ENCODE measurements at places on chromosomes 7 and 10. TPM values are rescaled to one million over a fixed set of nuclear protein-coding genes. Genes with fewer than 3 reads are reported as not detected.
A peak's percentile ranks its signal among the peaks of the same experiment; 100 is the strongest.

The IPMK gene
- 6.7 TPM for total RNA-seq

The ANKRD61 gene
- total RNA-seq: 0.80 TPM

The ASB4 gene
- 0.21 TPM for total RNA-seq

The IL2RA gene
- not detected for total RNA-seq

The SAMD8 gene
- total RNA-seq: 16.9 TPM

The MKX gene
- total RNA-seq: not detected

The SH2D4B gene
- 0.09 TPM for total RNA-seq

The ITPRID1 gene
- not detected for total RNA-seq

- DNase-seq: no peak
These were observed 1.6 kb downstream of the P4HA1 start for GRCh38 chr10:73094986-73095480.

DNA sequence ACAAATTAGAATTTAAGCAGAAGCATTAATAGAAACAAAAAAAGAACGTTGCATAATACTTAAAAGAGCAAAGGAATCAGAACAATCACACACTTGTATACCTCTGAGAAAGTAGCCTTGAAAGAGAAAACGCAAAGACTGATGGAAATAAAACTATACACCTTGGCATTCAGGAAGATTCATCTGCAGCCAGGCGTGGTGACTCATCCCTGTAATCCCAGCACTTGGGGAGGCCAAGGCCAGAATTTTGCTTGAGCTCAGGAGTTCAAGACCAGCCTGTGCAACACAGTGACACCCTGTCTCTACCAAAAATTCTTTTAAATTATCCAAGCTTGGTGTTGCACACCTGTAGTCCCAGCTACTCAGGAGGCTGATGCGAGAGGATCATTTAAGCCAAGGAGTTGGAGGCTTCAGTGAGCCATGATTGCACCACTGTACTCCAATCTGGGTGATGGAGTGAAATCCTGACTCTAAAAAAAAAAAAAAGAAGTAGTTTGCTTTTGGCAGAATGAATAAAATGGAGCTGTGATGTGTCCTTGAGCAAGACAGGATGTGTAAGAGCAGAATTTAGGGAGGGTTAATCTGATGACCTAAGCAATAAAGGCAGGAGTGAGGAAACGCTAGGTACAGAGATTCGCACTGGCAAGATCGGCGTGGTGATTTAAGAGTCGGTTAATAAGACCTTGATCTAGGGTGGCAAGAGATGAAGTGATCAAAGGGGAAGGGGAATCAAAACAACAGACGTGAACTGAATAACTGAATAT, 75.8 kb upstream of the NRP1 start:
- DNase-seq: no peak

DNA sequence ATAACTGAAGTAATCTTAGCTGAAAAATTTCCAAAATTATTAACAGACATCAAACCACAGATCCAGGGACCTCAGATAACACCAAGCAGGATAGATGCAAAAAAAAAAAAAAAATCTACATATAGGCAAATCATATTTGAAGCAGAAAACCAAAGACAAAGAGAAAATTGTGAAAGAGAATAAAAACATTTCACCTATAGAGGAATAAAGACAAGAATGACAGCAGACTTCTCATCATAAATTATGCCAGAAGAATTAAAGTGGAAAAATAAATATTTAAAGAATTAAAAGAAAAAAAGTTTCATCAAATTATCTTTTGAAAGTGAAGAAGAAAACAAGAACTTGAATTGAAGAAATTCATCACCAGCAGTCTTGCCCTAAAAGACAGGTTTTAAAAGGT, 467.5 kb downstream of the GPAM start:
- no peak for DNase-seq

DNA sequence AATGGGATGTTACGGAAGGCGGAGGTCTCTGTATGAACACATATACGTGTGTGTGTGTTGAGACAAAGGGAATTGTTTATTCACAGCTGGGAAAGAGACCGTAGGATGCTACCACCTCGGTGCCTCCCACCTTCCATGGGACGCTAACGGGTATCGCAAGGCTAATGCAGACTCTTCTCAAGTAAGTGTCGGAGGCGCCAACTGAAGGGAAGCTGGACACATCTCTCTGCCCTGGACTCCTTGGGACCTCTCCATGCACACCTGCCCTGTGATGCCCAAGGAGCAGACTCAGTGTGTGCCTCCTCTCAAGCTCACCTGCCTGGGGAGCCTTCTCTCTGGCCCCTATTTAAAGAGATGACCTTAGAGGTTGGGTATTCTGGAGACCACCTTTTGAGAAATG, 230.9 kb downstream of the DNAJB6 start:
- no peak for DNase-seq

DNA sequence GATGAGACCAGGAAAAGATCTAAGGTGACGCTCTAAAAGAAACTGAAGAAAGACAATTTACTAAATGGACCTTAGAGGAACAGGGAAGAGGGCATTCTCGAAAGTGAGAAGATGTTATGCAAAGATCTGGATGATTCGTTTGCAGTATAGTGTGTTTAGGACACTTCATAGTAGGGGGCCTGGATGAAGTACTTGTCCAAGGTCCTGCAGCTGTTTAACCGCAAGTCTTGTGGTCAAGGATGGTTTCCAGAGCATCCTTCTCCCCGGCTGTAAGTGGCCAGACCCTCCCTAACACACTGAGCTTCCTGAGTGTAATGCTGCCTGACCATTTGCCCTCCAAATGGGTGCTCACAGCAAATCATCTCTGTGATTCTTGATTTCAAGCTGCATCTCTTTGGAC, 101.6 kb downstream of the XPNPEP1 start:
- no peak for DNase-seq

DNA sequence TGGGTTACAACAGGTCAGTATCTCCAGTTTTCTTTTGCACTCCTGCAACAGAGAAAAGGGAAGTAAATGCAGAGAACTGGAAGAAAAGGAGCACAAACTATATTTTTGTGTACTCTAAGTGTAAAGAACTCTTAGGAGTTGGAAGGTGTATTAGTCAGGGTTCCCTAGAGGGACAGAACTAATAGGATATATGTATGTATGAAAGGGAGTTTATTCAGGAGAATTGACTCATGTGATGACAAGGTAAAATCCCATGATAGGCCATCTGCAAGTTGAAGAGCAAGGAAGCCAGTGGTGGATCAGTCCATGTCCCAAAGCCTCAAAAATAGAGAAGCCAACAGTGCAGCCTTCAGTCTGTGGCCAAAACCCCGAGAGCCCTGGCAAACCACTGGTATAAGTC, 22.6 kb upstream of the RAB18 start:
- no peak for DNase-seq

DNA sequence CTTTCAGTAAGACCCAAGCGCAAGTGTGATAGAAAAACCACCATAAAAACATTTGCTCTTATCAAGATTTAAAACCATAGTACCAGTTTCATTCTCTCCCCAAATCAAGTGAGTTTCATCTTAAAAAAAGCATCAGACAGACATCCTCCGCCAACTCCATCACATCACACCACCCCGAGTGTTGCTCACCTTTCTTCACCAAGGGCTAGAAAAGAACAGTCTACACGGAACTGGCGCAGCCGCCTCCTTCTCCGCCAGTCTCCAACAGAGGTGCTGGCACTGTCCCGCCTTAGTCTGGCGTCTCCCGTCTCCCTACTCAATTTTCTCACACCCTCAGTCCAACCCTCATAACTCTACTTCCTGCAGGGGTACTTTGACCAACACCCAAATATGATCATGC, 46.9 kb upstream of the WIPI2 start:
- DNase-seq: no peak

- no peak for DNase-seq
These were observed 199.6 kb upstream of the SEMA3A start for GRCh38 chr7:84394219-84394618.

DNA sequence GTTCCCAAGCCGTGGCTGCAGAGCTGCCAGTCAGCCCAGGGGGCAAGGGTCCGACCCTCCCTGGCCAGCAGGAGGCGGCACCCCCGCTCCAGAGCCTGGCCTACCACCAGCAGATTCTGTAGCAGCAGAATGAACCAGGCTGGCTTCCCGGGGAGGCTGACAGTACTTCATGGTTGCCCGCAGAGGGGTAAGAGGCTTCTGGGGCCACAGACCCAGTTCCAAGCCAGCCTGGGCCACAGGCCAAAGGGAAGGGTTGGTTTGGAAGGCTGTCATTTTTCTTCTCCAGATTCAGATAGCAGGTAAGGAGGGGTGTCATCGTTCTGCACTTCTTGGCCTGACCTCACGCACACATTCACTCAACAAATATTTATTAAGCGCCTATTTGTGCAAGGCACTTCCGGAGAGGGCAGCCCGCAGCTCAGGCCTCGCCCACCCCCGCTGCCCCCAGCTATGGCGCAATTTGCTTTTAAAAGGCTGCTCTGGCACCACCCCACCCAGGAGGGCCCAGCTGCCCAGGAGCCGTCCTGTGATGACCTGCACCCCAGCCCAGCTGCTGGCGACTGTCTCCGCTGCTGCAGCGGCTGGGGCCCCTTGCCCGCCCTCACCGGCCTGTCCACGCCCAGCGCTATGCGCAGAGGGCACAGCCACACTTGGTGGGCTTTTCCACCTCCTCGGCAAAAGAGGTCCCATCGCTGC, 168.5 kb downstream of the LCOR start:
- DNase-seq: no peak

DNA sequence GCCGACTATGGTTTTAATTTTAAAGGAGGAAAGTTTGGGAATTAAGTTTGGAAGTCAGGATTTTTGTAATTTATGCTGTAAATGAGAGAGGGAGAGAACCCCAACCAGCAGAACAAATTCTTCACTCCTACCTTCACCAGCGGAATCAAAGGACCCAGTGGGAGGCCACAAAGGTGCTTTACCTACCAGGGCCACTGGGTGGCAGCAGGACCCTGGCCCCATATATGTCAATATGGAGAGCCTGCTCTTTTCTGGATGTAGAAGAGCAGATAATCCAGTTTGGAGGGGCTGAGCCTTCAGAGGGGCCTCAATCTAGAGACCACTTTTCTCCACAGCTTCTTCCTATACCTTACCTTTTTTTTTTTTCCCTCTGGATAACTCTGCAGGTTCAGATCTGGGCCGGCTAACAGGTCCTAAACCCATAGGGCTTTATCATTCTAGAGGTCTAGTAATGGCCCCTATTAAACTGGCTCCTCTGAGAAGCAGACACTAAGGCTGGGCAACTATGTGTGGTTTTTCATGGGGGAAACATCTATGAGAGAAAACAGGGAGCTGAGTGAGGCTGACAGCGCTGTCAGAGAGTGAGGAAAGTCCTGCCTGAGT, 8.5 kb upstream of the SCD start:
- peak; percentile 79 for DNase-seq

DNA sequence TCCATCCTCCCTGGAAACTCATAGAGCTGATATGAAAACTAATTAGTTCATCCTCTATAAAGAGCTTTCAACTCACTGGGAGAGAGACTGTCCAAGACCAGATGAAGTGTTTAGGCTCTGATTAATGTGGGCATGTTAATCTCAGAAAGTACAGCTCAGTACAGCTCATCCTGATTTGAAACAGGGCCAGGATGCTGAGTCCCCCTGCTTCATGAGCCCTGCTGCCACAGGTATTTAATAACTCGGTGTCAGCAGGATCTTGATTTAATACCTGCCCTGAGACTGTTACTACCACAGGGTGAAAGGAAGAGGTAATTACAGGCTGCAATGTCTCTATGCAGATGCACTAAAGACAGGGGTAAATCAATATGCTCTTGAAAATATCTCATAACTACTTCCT, 10.8 kb downstream of the LMOD2 start:
- DNase-seq: no peak

DNA sequence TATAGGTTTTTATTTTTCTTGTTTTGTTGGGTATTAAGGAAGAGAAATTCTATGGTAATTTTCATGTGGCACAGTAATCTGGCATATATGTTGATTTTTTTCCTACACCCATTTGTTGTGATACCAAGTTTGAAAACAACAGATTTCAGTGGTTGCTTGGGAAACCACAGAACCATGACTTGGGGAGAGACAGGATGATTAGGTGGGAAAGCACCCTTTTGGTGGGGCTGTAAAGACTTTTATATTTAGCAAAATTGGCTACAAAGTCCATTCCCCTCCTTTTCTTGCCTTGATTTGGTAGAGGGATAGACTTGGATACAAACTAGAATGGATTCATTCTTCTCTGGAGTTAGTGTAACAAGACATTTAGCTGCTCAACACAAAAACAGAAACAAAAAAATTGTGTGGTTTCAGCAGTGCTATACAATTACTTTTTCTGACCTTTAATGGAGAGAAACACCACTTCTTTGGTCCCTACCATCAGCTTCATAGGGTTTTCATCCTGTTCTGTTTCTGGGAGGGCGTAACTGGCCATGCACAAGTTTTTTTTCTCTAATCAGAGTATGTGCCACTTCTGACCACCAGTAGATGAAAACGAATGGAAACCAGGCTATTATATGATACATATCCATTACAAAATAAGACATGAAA, 52.7 kb downstream of the FIGNL1 start:
- no peak for DNase-seq

GRCh38 chr7:1794888-1795542, 124.9 kb downstream of the ELFN1 start:
- no peak for DNase-seq

- DNase-seq: no peak
These were observed 222.7 kb downstream of the PRPF18 start for GRCh38 chr10:13809427-13809826.

GRCh38 chr7:79734181-79734580, 280.7 kb upstream of the MAGI2 start:
- no peak for DNase-seq

GRCh38 chr7:29611941-29612544, 48.4 kb downstream of the PRR15 start:
- DNase-seq: no peak

DNA sequence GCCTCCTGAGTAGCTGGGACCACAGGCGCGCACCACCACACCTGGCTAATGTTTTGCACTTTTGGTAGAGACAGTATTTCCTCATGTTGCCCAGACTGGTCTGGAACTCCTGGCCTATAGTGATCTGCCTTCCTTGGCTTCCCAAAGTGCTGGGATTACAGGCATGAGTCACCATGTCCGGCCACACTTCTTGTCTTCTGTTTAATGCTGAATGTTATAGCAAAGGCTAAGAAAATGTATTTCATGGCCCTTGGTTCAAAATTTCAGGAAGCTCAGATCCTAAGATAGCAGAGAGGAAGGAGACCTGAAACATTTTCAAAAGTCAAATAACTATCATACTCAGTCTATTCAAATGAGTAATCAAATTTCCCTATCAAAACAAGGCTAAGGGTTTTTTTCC, 229.6 kb downstream of the BAMBI start:
- no peak for DNase-seq

GRCh38 chr7:98870121-98870651, 372 bp upstream of the TMEM130 start:
- no peak for DNase-seq

GRCh38 chr7:55396233-55396785, 31.2 kb downstream of the LANCL2 start:
- DNase-seq: no peak

- DNase-seq: no peak
These were observed 713 bp downstream of the LZTS2 start for GRCh38 chr10:101000127-101000914.

- DNase-seq: no peak
These were observed 310.6 kb downstream of the PARD3 start for GRCh38 chr10:34504534-34504933.

- no peak for DNase-seq
These were observed 201.5 kb upstream of the GNAI1 start for GRCh38 chr7:79933144-79933543.
